ENCODE measurements at places on chromosomes 2 and 18.

DNA sequence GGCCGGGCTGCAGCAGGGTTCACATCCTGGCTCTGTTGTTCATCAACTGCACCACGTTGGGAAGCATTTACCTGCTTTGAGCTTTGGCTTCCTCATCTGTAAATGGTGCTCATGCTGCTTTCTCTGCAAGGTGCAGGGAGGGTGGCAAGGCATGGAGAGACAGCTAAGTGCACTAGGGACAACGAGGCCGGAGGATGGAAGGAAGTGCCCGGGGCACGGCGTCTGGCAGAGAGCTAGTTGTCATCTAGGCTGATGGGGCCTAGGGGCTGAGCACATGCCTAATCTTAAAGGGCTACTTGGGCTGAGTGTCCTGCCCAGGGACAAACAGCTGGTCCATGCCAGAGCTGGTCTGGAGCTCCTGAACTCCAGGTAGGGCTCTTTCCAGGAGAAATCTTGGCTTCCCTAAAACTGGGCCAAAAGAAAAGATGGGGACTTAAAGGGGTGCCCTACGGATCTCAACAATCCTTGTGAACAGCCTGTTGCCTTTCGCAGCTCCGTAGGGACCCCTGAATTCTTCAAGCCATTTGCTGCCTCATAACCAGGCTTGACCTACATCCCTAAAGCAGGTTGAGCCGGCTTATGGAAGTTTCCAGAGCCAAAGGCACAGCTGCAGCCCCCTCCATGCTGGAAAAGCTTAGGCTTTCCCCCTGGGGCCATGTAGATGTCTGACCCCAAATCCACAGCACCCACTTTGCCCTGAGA is 130.8 kb downstream of the SMAD7 start:
- DNase-seq: no peak

- DNase-seq: no peak
Measured at GRCh38 chr2:156956161-156956560, 301.3 kb upstream of the GALNT5 start.

DNA sequence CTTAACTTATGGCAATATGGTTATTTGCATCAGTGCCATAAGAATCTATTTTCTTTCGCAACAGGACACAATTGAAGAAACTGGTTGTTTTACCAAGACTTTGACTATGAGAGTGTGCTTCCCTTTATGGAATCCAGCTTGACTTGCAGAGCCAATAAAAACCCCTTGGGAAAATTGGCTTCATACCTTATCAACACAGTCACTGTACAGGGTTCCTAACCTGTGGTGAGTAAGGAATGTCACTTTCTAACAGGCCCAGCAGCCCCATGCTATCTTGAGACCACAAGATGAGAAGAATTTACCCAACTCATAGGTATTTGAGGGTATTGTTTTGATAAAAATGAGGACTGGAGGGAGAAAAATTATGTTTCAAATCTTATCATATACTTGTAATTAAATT is 418.5 kb upstream of the MAP2 start:
- no peak for DNase-seq

DNA sequence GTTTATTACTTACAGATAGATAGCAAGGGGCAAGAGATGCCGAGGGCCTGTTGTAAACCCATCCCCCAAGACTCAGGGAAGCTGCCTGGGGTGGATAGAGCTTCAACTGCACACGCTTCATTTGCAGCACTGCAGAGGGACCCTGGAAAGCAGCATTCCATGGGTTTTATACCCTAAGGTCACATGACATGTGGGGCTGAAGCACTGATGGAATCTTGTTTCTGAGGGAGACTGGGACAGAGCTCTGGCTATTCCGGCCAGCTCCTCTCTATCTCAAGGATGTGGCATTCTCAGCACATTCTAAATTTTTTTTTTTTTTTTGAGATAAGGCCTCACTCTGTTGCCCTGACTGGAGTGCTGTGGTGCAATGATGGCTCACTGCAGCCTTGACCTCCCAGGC is 300.1 kb downstream of the MYCN start:
- DNase-seq: no peak

DNA sequence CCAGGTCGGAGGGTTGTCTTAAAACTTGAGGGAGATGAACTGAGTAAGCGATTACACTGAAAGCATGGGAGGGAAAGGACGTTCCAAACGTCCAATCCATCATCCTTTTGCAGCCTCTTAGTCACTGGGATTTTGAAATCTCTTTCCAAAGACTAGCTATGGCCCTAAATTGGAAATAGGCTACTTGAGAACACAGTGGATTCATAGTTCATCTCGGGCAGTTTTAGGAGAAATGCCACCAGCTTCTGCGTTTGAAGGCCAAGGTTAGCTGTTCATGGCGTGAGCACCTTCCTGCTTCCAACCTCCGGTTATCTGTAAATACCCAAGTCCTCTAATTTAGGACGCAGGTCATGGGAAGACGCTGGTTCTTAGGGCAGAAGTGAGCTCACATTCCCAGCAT is 821 bp upstream of the EML6 start:
- no peak for DNase-seq

DNA sequence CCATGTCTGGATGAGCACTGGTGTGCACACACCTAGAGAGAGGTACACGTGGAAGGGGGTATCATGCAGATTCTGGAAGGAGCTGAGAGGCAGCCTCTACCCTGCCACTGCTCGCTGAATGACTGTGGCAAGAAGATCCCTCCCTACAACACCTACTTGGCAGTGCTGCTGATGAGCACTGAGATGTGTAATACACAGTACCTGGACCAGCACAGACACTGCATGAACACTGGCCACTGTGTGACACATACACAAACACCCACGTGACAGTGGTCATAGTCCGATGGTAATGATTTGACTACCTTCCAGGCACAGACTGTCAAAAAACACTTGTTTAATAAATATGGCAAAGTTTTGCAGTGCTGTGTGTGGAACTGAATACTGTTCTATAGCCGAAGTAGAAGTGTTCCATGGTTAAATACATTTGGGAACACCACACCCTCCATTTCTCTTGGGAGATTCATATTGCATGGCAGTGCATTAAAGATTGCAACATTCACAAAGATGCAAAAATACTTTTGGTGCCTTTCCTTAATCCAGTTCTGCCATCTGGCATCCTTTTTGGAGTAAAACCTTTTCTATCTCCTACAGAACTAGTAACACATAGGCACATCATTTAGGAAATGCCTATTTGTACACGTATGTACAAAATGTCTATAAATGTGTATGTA is 29.6 kb downstream of the MRPS5 start:
- DNase-seq: no peak

DNA sequence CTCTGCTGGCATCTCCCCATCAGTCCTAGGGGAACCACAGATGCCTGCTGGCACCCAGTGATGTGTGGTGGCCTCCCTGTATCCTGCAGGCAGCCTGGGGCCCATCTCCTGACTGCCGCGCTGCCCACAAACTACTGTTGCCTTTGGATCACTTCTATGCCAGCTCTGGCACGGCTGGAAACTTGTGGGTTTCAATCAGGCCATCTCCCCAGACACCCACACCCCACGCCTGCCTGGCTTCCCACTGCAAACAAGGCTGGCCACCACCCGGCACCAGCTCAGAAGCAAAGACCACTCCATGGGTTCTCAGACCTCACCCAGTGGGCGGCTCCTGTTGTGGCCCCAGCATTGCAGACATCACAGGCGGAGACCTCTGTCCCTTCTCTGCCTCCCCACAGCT is 15.1 kb upstream of the TPO start:
- no peak for DNase-seq

- DNase-seq: no peak
Measured at GRCh38 chr2:161955211-161955610, 118.8 kb downstream of the DPP4 start.

DNA sequence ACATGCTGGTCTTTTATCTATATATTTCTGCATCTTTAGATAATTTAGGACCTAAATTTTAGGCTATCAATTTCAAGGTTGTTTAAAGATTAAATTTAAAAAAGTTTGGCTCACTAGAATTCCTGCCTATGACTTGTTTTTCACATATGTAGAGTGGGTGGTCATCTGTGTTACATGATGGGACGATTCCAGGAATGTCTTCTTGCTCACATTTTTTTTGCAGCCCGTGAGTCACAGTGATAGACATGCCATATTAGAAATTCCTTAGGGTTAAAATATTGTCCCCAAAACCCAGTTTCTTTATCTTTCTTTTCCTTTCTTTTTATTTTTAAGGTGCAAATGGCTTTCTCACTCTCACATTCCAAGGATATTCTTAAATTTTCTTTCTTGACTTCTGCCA is 652.0 kb downstream of the PLCL1 start:
- no peak for DNase-seq

DNA sequence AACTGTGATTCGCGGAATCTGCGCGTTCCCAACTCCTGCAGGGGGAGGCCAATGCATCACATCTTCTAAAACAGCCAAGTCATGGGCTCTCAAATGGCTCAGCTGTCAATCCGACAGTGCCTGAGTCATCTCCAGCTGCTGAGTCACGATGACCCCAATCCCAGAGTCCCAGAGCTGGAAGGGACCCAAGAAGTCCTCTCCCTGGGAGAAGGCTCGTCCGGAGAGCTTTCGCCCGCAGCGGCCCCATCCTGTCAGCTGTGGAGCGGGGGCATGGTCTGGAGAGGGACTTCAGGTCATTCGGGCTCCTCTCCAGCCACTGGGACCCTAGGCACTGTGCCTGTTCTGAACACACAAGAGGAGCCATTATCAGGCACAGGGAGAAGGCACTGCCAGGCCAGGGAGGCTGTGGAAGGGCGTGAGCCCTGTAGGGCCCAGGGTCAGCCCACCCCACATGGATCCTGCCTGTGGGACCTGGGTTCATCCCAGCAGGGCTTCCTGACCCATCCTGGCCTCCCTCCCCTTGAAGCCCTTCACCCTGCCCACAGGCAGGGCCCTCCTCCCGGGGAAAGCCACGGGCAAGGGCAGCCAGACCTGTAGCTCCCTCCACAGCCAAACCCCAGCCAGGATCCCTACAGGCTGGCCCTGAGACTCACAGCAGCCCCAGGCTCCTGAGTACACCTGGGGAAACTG is 47.6 kb upstream of the GPC1 start:
- no peak for DNase-seq

GRCh38 chr2:48567671-48568070 is 37.7 kb downstream of the STON1 start:
- DNase-seq: no peak

DNA sequence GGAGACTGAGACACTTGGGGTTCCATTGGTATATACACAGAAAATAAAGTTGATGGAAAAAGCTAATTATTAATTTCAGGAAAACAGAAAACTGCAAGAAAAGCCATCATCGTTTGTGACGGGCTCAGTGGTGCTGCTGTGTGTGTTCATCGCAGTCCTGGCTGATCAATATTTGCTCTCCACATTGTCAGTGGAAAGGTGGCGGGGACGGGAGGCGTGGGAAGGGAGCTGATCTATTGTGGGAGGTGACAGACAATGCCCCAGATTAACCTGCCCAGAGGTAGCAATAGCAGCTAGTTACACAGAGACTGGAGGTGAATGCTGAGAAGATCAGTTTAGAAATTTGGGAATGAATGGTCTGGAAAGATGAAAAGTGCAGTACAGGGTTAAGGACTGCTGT is 50.0 kb upstream of the CTDP1 start:
- no peak for DNase-seq

DNA sequence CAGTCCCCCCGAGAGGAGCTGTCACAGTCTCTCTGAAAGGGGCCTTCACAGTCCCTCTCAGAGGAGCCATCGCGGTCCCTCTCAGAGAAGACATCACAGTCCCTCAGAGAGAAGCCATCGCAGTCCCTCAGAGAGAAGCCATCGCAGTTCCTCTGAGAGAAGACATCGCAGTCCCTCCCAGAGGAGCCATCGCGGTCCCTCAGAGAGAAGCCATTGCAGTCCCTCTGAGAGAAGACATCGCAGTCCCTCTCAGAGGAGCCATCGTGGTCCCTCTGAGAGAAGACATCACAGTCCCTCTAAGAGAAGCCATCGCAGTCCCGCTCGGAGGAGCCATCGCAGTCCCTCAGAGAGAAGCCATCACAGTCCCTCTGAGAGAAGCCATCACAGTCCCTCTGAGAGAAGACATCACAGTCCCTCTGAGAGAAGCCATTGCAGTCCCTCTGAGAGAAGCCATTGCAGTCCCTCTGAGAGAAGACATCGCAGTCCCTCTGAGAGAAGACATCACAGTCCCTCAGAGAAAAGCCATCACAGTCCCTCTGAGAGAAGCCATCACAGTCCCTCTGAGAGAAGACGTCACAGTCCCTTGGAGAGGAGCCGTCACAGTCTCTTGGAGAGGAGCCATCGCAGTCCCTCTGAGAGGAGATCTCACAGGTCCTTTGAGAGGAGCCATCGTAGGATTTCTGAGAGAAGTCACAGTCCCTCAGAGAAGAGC is 1.3 kb upstream of the ZNF512 start:
- no peak for DNase-seq

DNA sequence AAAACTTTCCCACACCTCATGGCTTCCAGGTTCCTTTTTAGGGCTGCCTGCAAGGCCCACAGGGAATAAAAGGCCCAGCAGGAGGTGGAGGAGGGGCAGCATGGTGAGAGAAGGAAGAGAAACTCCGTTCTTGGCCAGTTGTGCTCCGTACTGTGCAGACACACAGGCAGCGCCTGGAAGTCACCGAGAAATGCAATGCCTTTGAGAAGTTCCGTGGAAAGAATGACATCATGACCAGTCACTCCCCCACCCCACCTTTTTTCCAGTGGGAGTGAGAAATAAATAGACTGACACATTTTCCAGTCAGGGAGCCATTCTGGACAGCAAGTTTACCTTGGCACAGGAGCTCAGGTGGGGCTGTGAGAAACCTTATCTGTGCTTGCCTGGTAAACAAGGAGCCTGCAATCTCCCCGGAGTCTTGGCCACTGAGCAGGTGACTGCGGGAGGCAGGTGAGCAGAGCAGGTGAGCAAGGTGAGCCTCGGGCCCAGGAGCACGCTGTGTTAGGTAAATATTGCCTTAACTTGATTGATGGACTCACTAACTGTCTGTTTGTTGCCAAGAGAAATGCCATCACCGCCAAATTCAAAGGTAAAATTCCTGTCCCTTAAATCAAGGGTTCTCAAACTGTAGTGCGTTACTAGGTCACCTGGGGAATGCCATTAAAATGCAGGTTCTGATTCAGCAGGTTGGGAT is 13.5 kb upstream of the LBH start:
- no peak for DNase-seq

GRCh38 chr2:112973156-112973555 is 4.7 kb upstream of the IL36G start:
- DNase-seq: no peak

DNA sequence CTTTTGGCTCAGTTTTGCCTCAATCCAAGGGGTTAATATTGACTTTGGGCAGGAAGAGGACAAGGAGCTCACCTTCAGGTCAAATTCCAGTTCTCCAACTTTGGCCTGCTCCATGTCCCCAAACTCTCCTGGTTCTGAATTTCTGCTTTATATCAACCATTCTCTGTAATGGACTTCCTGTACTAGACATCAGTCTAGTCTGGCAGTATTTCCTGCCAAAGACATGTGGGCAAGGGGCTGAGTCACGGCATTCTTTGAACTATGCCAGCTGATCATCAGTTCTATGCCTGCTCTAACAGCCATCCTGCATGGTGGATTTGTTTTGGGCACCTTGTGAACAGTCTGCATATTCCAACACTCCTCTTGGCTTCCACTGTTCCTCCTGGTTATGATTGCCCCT is 199.4 kb downstream of the ZEB2 start:
- DNase-seq: peak; percentile 38

DNA sequence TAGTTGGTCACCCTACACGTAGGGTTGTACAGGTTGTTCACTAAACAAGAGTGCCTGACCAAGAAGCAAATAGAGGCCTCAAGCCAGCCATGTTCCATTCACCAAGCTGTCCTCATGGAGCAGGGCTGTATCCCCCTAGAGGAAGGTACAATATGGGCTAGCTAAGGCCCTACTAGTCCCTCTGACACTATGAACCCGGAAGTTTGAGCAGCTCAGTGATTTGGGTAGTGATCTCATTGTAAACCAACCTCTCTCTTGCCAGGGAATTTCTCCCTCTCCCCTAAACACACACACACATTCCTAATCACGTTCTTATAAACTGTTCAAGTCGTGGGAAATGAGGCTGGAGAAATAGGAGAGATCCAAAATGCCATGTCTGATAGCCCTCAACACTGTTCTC is 6.7 kb upstream of the CYS1 start:
- no peak for DNase-seq

Data from stimulated activated naive CD4-positive, alpha-beta T cell treated with Interleukin-2 at 50 U/mL for 16 hours (primary cell).